ENCODE measurements at places on chromosomes 16 and 17. TPM values are rescaled to one million over a fixed set of nuclear protein-coding genes. Genes with fewer than 3 reads are reported as not detected.

- DNase-seq = no peak
These were observed 17.8 kb upstream of the SDR42E2 start for GRCh38 chr16:22144520-22144919.

DNA sequence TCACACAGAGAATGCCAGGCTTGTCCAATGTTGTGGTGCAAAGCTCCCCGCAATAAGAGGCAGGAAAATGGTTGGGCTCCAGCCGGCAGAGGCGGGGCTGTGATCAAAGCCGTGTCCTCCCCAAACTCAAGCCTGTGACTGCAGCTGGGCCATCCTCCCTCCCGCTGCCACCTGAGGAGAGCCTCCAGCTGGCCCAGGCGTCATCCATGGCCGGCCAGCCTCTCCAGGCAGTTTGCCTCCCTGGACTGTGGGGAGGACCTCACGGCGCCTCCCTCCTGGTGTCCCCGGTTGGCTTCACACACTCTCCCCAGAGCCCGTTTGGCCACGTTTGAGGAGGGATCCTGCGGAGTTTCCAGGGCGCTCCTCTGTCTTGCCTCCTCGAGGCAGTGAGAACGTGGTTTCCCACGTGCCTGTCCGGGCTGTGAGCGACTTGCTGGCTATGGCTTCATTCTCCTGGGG, 134.1 kb downstream of the IRF8 start:
- DNase-seq = no peak

GRCh38 chr16:82634955-82635610, 8.3 kb downstream of the CDH13 start:
- DNase-seq = no peak

DNA sequence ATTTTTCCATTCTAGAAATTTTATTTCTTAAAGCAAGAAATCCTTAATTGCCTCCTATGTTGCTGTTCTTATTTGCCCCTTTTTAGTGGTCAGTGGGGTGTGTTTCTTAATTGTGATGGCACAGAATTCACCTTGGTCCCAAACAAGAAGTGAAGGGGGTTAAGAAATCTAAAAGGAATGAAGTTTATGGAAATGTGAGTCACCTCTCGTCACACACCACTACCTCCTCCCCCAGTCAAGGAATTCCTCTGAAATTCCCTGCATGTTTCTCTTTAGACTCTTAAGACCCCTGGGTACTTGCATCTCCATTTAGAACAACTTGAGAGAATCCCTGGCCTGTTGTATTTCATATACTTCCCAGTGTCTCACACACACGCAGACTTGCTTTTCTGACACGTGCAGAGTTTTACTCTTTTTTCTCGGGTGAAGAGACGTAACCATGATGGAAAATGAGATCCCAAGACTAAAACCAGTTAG, 247.4 kb downstream of the PRKCA start:
- peak; percentile 87 for DNase-seq

DNA sequence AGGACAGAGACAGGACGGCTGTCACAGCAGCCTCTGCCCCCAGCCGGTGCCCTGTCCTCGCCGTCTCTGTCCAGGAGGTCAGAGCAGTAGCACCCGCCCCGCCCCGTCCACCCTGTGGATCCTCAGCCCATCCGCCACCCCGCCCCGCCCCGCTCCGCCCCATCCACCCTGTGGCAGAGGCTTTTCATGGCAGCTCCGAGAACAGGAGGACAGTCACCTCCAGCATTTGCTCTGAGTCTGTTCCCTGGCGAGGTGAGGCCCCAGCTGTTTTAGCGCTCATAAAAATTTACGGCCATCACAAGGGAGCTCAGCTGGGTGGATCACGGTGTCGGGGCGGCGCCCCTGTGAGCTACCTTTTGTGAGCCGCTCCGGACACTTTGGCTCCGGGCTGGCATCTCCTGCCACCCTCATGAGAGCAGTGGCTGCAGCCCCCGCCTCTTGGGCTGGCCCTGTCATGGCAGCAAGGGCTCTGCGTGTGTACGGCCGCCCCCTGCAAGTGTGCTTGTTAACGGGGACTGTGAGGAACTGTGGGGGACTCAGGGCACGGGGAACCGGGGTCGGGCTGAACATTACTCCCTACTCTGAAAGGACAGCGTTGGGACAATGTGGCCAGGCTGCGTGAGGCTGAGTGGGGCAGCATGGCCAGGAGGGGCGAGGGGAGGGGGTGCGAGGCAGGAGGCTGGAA, 32.3 kb upstream of the GNG13 start:
- DNase-seq = no peak

DNA sequence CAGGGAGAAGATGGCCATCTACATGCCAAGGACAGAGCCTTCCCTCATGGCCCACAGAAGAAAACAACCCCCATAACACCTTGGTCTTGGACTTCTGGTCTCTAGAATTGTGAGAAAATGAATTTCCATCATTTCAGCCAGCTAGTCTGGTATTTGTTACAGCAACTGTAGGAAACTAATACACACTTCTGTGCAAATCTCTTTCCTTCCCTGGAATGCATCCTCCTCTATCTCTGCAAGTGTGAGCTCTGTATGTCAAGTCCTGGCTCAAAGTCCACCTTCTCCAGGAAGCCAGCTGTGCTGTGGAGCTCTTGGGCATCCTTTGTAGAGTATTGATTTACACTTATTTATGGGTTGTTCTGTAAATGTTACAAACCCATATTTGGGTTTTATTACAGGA, 89.7 kb downstream of the SDK2 start:
- DNase-seq = no peak

DNA sequence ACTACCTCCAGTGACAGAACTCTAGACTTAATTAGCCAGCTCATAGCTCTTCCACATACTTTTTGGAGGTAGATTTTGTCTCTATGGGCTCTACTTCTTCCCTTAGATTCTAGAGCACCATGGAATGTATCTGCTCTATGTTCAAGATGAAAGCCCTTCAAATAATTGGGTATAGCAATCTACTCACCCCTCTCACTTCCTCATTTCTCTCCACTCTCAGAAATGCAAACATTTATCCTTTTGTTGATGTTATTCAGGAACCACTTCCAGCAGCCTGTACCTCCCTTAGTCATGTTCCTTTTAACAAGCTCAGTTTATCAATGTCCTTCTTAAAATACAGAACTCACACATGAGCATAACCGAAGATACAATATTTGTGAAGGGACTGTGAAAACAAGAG, 78.5 kb downstream of the GRIN2A start:
- DNase-seq = no peak

GRCh38 chr16:68093816-68094613, 8.8 kb downstream of the NFATC3 start:
- peak; percentile 42 for DNase-seq

- no peak for DNase-seq
These were observed 2.9 kb upstream of the CYBA start for GRCh38 chr16:88653596-88654362.

GRCh38 chr17:4903051-4903818, at the start of gene CHRNE:
Gene CHRNE, minus strand, starts transcription at chr17:4903098. Its CDS starts 35 bp downstream, at chr17:4903063.
- peak; percentile 74 for DNase-seq

DNA sequence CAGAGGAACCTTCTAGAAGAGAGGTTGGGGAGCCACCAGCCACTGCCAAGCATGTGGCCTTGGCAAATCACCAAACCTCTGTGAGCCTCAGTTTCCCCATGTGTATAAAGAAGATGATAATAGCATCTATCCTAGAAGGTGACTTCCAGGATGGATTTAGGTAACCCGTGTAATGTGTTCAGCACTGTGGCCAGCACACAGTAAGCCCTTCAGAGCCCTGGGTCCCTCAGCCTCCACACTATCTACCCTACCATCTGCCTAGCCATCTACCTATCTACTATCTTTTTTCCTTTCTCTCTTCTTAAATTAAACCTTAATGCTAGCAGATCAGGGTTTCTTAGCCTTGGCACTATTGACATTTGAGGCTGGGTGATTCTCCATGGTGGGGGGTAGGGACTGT, 33.0 kb downstream of the TEKT5 start:
- no peak for DNase-seq

DNA sequence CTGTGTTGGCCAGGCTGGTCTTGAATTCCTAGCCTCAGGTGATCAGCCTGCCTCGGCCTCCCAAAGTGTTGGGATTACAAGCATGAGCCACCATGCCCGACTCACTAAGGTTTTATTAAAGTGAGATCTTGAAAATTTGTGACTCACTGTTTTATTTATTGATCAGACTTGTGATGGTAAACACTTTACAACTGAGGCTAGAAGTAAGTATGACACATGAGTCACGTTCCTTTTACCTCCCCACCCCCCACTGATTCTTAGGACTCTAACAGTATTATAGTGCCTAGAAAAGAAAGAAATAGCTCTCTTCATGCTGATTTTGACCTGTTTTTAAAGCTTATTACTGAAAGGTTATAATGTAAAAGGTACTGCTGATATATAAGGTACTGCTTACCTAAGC, 160.6 kb downstream of the TANC2 start:
- no peak for DNase-seq

The ZFP3 gene
- not detected for total RNA-seq

The HOXB9 gene
- 25.1 TPM for total RNA-seq

The NPTX1 gene
- total RNA-seq = 1.4 TPM

The SRSF1 gene
- total RNA-seq = 463 TPM

The KRT39 gene
- total RNA-seq = not detected

The MYO19 gene
- 120 TPM for total RNA-seq

The MYCBPAP gene
- total RNA-seq = not detected

The KRT28 gene
- not detected for total RNA-seq

The GRN gene
- 139 TPM for total RNA-seq

The STAT5A gene
- 1.7 TPM for total RNA-seq

The KRT40 gene
- not detected for total RNA-seq

The STH gene
- total RNA-seq = not detected

The APOH gene
- not detected for total RNA-seq

The HP gene
- not detected for total RNA-seq

Data from HT1080 (cell line).